Upper lobe of left lung (tissue), 6 donors: ENCODE measurements at places on chromosomes 16 and 17.

- DNase-seq: no peak
These were observed 1.4 kb downstream of the DDX42 start for GRCh38 chr17:63775420-63775819.

GRCh38 chr16:12323007-12323758, 346.6 kb downstream of the SNX29 start:
- no peak for DNase-seq

DNA sequence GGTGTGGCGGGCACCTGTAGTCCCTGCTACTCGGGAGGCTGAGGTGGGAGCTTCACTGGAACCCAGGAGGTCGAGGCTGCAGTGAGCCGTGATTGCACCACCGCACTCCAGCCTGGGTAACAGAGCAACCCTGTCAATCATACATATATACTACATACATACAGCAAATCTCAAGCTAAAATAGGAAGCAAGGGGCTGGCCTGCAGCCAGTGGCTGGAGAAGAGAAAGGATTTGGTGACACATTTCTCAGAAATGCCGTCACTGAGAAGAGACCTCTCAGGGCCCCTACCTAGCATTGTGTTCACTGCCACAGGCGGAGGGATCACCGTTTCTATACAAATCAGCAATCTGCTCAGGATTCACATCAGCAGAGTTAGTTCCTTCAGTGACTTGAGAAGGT, 16.9 kb downstream of the NARF start:
- no peak for DNase-seq

GRCh38 chr17:63925615-63926014, 6.5 kb downstream of the CD79B start:
- DNase-seq: no peak

DNA sequence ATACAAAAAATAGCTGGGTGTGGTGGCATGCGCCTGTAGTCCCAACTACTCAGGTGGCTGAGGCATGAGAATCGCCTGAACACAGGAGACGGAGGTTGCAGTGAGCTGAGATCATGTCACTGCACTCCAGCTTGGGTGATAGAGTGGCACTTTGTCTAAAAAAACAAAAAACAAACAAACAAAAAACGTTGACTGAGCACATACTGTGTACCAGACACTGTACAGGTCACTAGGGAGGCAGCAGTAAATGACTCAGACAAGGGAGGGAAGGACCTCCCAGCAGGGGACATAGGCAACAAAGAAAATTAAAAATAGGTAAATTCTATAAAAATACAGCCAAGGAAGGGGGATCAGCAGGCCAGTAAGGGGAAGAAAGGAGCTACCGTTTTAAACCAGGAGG, 64.3 kb downstream of the SOCS1 start:
- DNase-seq: no peak

GRCh38 chr16:51071326-51071725, 79.7 kb downstream of the SALL1 start:
- no peak for DNase-seq

- peak; percentile 90 for DNase-seq
These were observed 1.9 kb downstream of the CIITA start for GRCh38 chr16:10878644-10879501.

DNA sequence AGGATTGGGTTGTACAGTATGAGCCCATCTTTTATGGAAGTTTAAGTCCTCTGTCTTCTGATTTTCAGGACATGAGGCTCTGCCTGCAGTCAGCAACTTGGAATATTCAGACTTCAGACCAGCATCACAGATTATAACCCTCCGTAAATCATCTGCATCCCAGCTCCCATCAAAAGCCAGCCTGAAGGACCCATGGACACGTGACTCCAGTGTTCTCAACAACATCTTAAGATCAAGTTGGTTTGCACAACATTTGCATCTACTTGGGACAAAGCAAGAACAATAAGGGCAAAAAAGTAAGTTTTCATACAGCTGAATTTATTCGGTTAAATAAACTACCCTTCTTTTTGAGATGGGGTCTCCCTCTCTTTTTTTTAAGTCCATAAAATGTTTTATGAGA, 12.7 kb downstream of the TMC5 start:
- DNase-seq: peak; percentile 52

GRCh38 chr16:3780570-3780969, 63.2 kb upstream of the TRAP1 start:
- DNase-seq: no peak

DNA sequence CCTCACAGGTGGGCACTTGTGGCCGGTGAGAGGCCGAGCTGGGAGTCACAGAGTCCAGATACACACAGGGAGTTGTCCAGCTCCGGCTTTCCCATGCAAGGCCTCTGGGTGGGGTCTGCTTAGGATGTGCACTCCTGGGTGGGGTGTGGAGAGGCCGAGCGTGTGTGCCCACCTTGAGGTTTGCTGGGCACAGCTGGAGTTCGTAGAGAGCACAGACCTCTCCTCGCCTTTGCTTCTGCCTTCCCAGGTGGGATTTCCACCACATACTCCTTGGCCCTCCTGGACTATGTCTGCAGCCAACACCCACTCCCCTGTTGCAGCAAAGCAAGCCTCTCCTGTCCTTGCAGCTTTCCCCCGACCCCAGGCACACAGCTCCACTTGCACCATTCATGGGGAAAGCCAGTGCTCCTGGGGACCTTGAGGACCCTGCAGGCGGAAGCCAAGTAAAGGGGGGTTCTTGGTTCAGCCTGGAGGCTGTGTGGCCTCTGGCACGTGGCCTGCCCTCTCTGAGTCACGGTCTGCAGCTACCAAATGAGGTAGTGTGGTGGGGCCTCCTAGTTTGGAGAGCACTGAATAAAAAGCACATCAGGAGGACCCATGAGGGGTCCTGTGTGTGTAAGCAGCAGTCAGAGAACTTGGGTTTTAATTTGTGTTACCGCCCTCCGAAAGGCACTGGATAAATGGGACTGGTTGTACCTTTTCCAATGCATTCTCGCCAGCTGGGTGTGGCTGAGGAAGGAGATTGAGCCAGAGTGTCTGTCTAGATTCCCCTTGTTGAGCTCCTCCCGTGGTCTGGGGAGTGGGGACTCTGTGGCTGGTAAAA, 31.5 kb downstream of the MPRIP start:
- DNase-seq: no peak

DNA sequence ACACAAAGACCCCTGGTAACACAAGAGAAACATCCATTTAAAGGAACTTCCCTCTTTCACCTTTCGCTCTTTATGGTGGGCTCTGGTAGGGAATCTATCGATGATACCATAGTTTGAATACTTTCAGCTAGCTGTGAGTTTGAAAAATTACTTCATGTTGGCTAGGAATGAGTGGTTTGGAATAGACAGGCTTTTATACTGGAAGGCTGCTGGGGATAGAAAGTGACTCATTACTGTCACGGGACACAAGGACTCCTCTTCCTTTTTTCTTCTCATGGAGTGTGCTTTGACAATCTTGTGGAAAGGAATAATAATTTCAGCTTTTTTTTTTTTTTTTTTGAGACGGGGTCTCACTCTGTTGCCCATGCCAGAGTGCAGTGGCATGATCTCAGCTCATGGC, 76.9 kb downstream of the CYB561 start:
- DNase-seq: no peak

DNA sequence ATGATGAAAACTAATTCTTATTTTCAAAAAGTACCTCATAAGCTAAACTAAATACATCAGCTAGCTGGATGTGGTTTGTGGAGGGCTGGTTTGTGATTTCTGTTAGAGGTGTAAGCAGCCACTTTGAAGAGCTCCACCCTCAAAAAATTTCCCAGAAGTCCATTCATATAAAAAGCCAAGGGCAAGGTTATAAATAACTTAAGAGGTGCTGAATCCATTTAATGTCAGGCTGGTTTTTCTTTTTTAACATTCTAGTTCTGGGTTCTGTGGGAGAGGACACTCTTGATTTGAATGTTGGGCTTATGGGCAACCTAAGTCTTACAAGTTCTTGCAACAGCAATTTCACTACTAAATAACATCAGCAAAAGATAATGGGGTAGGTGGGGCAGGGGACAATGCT, 3.4 kb upstream of the WIPI1 start:
- no peak for DNase-seq

DNA sequence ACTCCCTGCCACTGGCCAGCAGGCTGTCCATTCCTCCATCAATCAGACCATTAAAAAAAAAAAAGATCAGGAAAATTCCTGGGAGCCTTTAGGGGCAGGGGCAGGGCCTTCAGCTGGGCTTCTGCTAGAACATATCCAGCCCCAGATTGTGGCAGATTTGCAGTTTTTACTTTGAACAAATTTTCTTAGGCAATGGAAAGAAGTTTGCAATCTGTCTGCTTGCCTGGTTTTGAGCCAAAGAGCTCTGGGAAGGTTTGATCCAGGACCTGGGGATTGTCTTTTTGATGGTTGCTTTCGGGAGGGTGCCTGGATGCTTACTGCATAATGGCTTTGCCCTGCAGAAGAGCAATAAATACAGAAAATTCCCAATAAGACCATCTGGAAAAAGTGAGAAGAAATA, 145.9 kb downstream of the SHISA9 start:
- no peak for DNase-seq

DNA sequence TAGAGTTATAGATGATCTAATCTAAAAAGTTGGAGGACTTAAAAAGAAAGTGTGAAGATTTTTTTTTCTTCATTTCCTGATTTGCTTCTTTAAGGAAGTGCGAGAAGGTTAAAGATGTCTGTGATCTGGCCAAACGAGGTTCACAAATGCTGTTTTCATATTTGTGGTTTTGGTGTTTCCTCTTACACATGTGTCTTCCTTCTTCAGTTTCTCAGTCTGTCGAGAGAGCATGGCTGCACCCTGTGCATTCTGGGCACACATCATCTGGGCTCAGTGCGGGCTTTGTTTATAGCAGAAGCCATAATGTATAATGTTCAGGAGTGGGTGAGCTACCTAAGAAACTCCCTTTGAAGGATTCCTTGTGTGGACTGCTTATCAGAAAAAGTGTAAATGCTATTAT, 260.4 kb upstream of the TBX2 start:
- DNase-seq: peak; percentile 39

DNA sequence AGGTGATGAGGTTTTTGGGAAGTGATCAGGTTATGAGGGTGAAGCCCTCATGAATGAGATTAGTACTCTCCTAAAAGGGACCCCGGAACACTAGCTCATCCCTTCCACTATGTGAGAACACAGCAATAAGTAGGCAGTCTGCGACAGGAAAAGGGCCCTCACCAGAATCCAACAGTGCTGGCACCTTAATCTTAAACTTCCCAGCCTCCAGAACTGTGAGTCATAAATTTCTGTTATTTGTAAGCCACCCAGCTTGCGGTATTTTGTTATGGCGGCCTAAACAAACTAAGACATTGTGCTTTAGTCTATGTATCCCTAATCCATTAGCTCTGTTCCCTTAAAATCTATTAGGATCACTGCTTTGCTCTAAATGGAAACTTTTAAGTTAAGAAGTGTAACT, 8.5 kb downstream of the SLFN12 start:
- DNase-seq: no peak

DNA sequence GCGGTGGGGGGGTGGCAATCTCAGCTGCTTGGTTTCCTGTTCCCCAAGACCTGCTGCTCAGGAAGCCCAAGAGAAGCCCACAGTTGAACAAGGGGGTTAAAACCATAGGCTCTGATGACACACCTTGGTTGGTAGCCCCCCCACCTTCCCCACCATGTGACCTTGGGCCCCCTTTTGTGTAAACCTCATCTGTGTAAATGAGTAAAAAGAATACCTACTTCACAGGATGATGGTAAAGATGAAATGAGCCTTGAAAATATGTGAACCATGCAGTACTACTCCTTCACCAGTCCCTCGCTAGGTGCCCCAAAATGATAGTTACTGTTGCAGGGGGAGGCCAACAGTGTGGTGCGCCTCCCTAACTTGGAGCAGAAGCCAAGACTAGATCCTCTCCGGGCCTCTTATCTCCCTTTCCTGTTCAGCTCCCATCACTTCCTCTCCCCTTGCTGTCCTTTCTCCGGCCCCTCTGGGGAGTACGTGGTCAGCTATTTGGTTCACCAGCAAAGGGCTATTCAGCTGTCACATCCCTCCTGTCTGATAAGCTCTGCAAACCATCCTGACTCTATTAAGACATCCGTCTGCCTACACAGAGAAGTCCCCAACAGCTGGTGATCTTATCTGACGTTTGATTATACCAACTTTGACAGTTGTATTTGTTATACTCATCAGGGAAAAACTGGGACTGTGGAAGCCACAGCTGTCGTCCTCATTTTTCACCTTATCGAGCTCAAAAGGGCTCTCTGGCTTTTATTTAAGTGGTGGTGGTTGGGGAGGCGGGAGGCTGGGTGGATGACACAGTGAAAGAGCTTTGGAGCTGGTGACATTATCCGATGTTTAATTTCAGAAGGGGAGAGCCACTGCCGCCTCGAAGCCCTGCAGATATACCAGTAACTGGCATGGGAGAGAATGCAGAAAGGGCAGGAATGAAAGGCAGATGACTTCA, 19.9 kb downstream of the DCAKD start:
- no peak for DNase-seq

- no peak for DNase-seq
These were observed 14.9 kb upstream of the SPOP start for GRCh38 chr17:49692751-49693150.

- DNase-seq: no peak
These were observed 18.4 kb downstream of the NAGPA start for GRCh38 chr16:5015351-5015750.

- peak; percentile 53 for DNase-seq
These were observed 7.8 kb downstream of the BAHCC1 start for GRCh38 chr17:81402981-81403467.

DNA sequence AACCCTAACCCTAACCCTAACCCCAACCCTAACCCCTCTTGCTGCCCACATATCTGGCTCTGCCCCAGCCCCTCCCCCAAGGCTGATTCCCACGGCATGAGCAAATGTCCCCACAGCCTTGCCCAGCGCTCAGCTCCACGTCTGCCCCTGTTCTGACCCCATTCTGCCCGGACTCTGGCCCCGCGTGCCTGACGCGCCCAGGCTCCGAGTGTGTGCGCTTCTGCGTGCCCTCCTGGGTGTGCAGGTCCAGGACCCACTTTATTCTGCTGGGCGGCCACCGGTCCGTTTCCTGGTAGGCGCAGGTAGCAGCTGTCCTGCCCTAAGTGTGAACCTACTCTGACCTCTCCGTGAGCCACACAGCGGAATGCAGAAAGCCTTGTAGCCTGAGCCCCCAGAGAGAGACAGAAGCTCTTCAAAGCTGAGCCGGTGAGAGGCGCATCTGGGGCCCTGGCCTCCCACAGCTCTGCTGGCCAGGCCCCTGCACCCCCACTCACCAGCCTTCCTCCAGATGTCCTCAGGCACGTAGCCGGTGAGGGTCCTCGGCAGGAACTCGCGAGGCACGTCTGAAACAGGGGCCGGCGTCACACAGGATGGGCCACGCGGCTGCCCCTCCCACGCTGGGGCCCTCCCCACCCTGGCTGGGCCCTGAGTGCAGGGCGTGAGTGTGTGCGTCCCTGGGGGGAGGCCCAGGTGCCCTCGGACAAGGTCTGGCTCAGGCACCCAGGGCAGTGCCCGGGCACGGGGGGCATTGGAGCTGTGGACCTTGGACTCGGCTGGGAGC, 14.0 kb upstream of the PABPN1L start:
- peak; percentile 70 for DNase-seq

- no peak for DNase-seq
These were observed 678.3 kb downstream of the TOX3 start for GRCh38 chr16:51868631-51869030.
